ENCODE measurements at places on chromosomes 7 and 10.

GRCh38 chr10:13276749-13277365, 23.0 kb downstream of the PHYH start:
- DNase-seq: no peak

DNA sequence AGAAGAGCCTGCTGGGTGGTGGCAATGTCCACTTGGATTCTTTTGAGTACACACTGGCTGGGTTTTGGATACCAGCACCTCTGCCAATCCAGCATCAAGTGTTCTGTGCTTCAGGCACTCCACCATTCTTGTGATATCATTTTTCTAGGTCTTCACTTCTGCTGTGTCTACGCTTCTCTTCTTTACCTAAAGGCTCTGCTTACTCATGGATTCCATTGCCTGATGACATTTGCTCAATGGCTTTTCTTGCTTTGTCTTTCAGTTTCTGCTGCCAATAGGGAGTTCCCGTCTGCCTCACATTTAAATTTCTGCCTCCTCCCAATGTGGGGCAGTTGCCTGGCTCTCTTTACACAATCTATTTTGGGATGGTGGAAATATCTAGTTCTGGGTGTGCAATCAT, 12.7 kb upstream of the PAPSS2 start:
- no peak for DNase-seq

DNA sequence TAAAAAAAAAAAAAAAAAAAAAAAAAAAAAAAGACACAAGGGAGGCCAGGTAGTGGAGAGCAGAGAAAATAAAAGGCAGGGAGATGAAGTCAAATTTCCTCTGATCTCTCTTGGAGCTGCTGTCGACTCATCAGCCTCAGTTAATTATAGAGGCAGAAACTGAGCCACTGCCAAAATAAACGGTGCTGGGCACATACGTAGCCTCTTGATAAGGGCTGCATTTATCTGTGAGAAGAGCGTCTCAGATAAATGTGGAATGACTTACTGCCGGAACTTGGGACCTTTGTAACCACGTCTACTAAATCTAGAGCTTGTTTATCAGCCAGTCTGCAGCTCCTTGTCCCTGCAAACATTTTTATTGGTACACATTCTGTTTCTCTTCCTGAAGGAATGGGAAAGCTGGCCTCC, 162.3 kb downstream of the BAMBI start:
- no peak for DNase-seq

- DNase-seq: no peak
These were observed 54.0 kb downstream of the ADAM12 start for GRCh38 chr10:126334272-126334671.

DNA sequence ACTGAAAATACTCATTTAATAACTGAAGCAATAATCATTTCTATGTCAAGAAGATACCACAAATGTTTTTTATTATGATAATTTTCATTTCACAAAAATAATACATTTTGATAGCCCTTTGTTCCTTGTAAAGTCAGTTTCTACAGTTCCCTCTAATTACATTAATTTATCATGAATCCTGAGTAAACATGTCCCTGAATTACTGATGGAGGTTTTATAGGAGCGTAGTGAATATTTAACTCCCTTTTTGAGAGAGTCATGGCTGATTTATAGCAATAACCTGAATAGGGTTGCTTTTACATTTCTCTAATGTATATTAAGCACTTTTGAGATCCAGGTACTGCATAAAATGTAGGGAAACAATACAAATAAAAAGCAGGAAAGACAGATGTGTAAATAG, 216.0 kb upstream of the DKK1 start:
- no peak for DNase-seq

- DNase-seq: no peak
These were observed 174.4 kb upstream of the KIAA1217 start for GRCh38 chr10:24034571-24034970.

- no peak for DNase-seq
These were observed 103.9 kb upstream of the POT1 start for GRCh38 chr7:125033506-125033905.

- DNase-seq: no peak
These were observed 37.0 kb upstream of the CASD1 start for GRCh38 chr7:94472608-94473007.

GRCh38 chr10:78957471-78958039, 111.2 kb upstream of the ZMIZ1 start:
- no peak for DNase-seq

- DNase-seq: no peak
These were observed 301.7 kb downstream of the CSTF2T start for GRCh38 chr10:51397695-51398094.
